ENCODE measurements at places on chromosomes 2 and 18.

DNA sequence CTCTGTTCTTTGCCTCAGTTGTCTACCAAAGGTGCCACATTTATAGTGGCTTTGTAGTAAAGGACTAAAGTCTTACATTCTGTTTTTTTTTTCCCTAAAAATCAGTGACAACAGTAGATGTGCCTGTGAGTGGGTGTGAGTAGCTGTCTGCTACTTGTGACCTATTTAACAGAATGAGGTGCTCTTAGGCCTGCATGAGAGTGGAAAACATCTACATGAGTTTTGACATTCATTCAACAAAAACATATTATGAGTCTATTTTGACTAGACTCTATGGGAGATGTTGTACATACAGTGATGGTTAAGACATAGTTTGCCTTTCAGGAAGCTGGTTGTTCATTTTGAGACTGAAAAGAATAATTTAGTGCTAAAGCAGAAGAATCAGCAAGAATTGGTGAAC lies 36.7 kb downstream of the IL1R2 start:
- no peak for DNase-seq
- H3K4me1 ChIP-seq = peaks cover 8% of the 10 kb centered on the region
- H3K27me3 ChIP-seq = no peaks in the 10 kb centered on the region
- H3K4me3 ChIP-seq = no peak overlapping the region
- no peak overlapping the region for H3K27ac ChIP-seq

DNA sequence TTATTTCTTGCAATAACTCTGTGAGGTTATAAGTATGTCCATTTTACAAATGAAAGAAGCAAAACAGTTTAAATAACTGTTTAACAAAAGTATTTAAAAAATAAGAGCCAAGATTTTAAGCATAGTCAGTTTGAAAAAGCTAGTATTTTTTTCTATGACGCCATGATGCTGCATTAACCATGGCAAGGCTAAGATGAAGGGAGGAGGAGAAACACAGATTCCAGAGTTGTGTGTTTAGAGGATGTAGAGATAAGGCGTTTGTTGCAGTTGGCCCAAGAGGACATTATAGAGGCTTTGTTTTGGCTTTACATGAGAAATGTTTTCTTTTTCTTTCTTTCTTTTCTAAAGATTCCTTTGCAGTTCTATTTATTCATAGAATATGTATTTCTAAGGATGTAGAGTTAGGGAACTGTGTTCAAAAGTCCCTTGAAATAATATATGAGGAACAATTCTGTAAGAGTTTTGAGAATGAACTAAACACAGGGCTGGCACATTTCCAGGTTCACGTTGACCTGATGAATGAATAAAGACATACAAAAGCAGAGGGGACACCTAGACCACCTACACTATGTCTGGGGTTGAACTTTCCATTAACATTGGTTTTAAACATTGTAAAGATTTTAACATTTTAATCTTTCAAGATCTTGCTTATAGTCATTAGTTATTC lies 244.2 kb downstream of the KCNS3 start:
- no peak overlapping the region for H3K27ac ChIP-seq
- DNase-seq = no peak
- H3K4me1 ChIP-seq = no peaks in the 10 kb centered on the region
- H3K4me3 ChIP-seq = no peak overlapping the region
- H3K36me3 ChIP-seq = no peaks in the 10 kb centered on the region

DNA sequence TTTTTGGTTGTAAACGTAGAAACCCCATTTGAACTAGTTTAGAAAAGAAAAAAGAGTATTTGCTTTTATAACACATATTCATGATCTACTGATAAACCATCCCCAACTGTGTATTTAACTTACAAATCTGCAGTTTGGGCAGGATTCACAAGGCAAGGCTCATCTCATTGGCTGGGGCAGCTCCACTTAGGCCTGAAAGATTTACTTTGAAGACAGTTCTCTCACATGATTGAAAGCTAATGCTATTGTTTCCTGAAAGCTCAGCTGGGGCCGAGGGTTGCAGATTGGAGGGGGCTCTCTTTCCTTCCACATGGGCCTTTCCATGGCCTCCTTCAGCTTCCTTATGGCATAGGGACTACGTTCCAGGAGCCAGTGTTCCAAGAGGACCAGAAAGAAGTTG lies 47.4 kb downstream of the ARHGAP15 start:
- H3K27me3 ChIP-seq = no peaks in the 10 kb centered on the region
- H3K27ac ChIP-seq = no peak overlapping the region
- no peak overlapping the region for H3K4me3 ChIP-seq
- no peak for DNase-seq
- no peaks in the 10 kb centered on the region for H3K36me3 ChIP-seq

DNA sequence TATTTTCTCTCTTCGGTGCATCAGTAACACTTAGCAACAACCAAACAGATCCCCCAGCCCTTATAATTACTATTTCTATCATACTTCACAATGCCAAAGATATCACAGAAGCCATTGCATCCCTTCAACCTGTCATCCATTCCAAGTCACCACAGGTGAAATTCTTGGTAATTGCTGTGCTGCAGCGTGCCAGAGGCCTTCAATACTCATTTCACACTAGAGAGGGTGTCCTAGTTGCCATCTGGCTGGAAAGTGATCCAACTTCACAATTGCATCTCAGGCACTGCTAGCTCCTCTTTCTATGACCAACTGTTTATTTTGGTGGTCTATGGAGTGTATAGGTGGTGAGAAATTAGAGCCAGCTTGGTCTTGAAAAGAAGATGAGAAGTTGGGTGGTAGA lies 131.2 kb downstream of the NUP35 start:
- DNase-seq = no peak
- H3K4me3 ChIP-seq = no peak overlapping the region
- no peaks in the 10 kb centered on the region for H3K27me3 ChIP-seq
- no peak overlapping the region for H3K27ac ChIP-seq
- H3K36me3 ChIP-seq = no peaks in the 10 kb centered on the region

GRCh38 chr2:20050646-20051531 lies 539 bp downstream of the LAPTM4A start:
- H3K4me1 ChIP-seq = peaks cover 5% of the 10 kb centered on the region
- H3K27ac ChIP-seq = peak overlapping the region; percentile 94

GRCh38 chr2:80303006-80303908 lies 1.3 kb downstream of the LRRTM1 start:
- no peak overlapping the region for H3K27ac ChIP-seq
- no peak overlapping the region for H3K4me3 ChIP-seq
- H3K36me3 ChIP-seq = no peaks in the 10 kb centered on the region
- DNase-seq = no peak
- H3K27me3 ChIP-seq = peaks cover 32% of the 10 kb centered on the region

DNA sequence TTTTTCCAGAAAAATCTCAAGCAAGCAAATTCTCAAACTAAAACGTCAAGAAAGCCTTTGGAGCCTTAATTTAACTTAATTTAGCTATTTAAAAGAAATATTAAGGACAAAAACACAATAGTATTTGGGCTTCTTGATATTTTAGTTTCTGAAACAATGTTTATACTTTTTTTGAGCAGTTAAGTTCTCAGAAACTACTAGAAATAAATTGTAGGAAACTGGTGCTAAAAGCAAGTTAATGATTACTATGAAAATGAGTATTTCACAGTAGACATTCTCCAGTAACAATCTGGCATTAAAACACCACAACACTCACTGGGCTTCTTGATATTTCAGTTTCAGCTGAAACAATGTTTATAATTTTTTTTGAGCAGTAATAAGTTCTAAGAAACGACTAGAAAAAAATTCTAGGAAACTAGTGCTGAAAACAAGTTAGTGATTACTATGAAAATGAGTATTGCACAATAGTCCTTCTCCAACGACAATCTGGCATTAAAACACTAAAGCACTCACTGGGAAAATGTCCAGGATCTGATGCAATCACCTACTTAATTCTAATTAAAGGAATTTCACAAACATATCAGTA lies 45.1 kb downstream of the TRAK2 start:
- no peaks in the 10 kb centered on the region for H3K36me3 ChIP-seq
- no peak for DNase-seq
- no peaks in the 10 kb centered on the region for H3K27me3 ChIP-seq
- no peaks in the 10 kb centered on the region for H3K4me1 ChIP-seq
- H3K4me3 ChIP-seq = no peak overlapping the region
- H3K27ac ChIP-seq = no peak overlapping the region

DNA sequence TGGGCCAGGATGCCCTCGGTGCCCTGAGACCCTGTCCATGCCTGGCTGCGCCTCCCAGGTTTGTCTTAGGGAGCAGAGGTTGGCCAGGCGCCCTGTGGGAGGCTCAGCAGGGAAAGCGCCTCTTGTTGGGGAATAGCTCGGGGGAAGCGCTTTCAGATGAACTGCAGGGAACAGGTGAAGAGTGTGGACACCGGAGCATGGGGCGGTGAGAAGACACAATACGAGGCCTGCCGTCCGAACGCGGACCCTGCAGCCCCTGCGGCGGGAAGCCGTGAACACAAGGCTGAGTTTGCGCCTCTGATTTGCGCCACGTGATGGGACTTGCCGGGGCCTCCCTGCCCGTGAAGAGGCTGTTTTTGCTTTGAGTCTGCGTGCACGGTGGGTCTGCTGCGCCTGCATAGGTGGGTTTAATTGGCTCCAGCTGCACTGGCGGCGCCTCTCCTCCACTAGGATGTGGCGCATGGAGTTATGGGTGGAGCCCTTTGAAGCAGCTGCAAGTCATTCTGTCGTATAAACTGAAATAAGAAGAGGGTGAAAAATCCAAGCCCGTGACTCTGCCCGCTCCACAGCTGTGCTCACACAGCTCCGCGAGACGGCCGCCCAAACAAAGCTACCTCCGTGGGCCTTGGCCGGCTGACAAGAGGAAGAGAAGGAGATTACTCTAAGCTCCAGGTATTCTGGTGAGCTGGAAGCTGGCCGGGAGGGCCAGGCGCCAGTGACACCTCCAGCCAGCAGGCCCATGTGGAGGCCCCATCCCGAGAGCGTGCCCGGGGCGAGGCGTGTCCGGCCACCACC lies 103.5 kb upstream of the CTDP1 start:
- no peaks in the 10 kb centered on the region for H3K36me3 ChIP-seq
- H3K4me1 ChIP-seq = no peaks in the 10 kb centered on the region
- no peak overlapping the region for H3K27ac ChIP-seq
- no peaks in the 10 kb centered on the region for H3K27me3 ChIP-seq

- no peak for DNase-seq
- H3K4me3 ChIP-seq = no peak overlapping the region
- no peaks in the 10 kb centered on the region for H3K36me3 ChIP-seq
- no peaks in the 10 kb centered on the region for H3K27me3 ChIP-seq
- H3K27ac ChIP-seq = no peak overlapping the region
Observed at GRCh38 chr2:20128506-20129330, 77.3 kb upstream of the LAPTM4A start.

Measured in trophoblast cell (in vitro differentiated cells and primary cell).